Activated T-helper 1 cell treated with anti-CD3 and anti-CD28 coated beads, Interleukin-12 subunit alpha, Interleukin-12 subunit beta, Interleukin-2, Interleukin-4 antibody, amounts not matched to agents 30 ng/mL and 10 ng/mL and 1 ng/mL, durations not matched to agents 14 hours and 24 hours and 36 hours (primary cell): ENCODE measurements at places on chromosomes 3 and 15.
A peak's percentile ranks its signal among the peaks of the same experiment; 100 is the strongest.

GRCh38 chr3:32837789-32838188 lies 20.0 kb downstream of the TRIM71 start:
- no peak for DNase-seq

DNA sequence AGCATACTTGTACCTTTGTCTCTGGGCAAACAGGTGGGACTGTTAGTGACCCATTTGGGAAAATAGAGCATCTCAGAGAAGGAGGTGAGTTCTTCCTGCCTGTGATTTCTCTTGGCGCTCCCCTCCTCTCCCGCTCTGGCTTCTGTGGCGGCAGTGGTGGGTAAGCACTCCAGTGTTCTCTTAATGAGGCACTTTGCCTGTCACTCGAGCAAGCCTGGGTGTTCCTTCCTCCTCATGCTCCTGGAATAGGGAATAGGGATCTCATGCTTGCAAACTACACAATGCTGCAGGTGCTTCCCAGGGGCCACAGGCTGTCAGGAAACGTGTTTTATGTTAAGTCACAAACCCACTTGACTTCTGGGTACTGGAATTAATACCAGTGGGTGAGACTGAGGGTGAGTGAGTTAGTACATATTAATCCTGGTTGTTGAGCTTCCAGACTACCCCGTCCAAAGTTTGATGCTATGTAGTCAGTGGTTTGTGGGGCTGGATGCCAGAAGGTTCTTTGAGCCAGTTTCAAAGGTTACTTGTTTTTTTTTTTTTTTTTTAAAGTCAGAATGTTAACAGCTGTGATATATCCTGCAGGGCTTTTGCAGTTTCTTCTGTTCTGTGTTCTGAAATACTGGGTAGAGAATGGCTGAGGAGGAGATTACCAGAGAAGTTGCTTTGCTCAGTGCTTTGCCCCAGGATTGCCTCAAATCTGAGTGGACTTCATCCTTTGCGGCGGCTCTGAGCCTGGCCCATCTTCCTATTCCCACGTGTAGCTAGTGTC lies 30.5 kb downstream of the EDEM1 start:
- DNase-seq: no peak

DNA sequence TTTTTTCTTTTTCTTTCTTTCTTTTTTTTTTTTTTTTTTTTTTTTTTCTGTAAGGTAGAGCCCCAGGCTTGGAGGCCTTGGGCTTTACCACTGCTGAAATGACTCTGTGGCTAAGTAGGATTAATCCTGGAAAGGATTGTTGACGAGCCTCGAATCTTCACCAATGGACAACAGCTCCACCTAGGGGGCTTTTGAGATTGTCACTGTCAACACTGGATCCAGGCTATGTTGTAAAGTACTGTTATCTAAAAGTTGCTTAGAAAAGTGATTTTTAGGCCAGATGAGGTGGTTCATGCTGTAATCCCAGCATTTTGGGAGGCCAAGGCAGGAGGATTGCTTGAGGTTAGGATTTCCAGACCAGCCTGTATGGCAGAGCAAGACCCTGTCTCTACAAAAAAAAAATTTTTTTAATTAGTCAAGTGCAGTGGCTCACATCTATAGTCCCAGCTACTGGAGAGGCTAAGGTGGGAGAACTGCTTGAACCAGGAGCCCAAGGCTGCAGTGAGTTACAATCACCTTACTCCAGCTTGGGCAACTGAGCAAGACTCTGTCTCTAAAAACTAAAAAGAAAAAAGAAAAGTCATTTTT lies 41.6 kb downstream of the KLHL18 start:
- DNase-seq: peak; percentile 23

- DNase-seq: no peak
Observed at GRCh38 chr15:88908123-88908522, 5.1 kb downstream of the MFGE8 start.
